ENCODE measurements at places on chromosomes 3 and 15. TPM values are rescaled to one million over a fixed set of nuclear protein-coding genes. Genes with fewer than 3 reads are reported as not detected.

GRCh38 chr3:126316031-126316461 is 41.2 kb downstream of the KLF15 start:
- no peaks in the 10 kb centered on the region for H3K36me3 ChIP-seq
- H3K27me3 ChIP-seq, result no peaks in the 10 kb centered on the region
- H3K27ac ChIP-seq, result peak overlapping the region; percentile 70
- peaks cover 13% of the 10 kb centered on the region for H3K4me1 ChIP-seq
- no peak for DNase-seq

- H3K36me3 ChIP-seq, result no peaks in the 10 kb centered on the region
- H3K4me1 ChIP-seq, result no peaks in the 10 kb centered on the region
- no peak overlapping the region for H3K4me3 ChIP-seq
These were observed 92.8 kb downstream of the PCSK6 start for GRCh38 chr15:101396484-101397261.

DNA sequence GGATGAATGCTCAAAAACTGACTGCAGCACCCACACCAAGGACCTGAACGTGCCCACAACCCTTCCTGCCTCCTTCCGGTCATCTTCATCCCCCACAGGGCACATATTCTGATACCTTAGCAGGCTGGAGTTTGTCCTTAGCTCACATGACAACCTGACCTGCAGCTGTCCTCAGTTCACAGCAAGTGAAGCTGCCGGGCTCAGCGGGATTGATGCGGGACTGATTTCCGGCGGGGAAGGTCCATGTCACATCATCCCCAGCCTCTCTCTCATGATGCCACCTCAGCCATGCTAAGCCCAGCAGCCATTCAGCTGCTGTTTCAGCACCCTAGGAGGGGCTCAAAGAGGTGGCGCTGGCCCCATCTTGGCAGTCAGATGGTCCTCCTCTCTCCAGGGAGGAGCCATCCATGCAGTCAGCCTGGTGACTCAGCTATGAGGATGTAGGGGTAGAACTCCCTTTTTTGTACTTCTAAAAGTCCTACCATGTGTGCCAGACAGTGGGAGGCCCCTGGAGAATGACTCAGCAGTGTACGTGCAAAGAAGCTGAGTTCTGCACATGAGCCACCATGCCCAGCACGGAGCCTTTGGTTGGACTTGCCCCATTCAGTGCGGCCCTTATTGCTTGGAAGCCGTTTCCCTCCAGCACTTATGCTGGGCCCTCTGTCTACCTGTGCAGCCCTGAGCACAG is 9.5 kb downstream of the CA12 start:
- H3K27me3 ChIP-seq, result no peaks in the 10 kb centered on the region
- H3K36me3 ChIP-seq, result no peaks in the 10 kb centered on the region
- H3K27ac ChIP-seq, result peak overlapping the region; percentile 72
- no peak overlapping the region for H3K4me3 ChIP-seq
- H3K4me1 ChIP-seq, result peaks cover 44% of the 10 kb centered on the region

GRCh38 chr15:83837945-83838571 is 184.1 kb downstream of the ADAMTSL3 start:
- DNase-seq, result peak; percentile 47
- H3K4me3 ChIP-seq, result no peak overlapping the region
- H3K27me3 ChIP-seq, result no peaks in the 10 kb centered on the region

- no peak overlapping the region for H3K27ac ChIP-seq
- peaks cover 3% of the 10 kb centered on the region for H3K4me1 ChIP-seq
- H3K4me3 ChIP-seq, result no peak overlapping the region
- no peak for DNase-seq
- no peaks in the 10 kb centered on the region for H3K36me3 ChIP-seq
These were observed 79.3 kb downstream of the CHSY1 start for GRCh38 chr15:101172501-101173071.

DNA sequence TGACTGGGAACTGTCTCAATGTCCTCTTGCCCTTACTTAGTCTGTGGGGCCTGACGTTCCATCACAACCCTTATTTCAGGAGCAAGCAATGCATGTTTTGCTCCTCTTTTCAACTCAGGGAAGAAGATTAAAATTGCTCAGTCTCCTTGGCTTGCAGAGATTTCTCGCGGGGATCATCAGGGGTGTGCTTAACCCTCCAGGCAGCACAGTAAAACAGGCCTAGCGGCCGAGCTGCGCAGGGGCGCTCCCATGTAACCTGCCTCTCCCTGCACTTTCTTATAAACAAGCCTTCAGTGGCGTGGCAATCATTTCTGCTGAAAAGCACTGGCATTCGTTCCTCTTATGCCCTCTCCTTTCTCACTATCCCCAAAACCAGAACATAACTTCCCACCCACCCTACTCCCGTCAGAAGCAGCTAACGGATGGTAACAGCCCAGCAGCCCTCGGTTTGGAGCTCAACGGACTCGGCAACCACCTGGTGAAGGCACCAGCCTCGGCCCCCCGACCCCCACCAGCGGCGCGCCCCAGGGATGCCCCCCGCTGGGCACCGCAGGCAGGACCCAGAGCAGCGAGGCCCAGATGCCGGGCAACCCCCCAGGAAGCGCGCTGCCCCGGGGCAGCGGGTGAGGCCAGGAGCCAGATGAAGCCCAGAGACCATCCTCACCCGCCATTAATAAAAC is 1.1 kb downstream of the MCF2L2 start:
- peaks cover 7% of the 10 kb centered on the region for H3K27me3 ChIP-seq
- H3K4me1 ChIP-seq, result no peaks in the 10 kb centered on the region
- H3K36me3 ChIP-seq, result no peaks in the 10 kb centered on the region
- H3K4me3 ChIP-seq, result no peak overlapping the region

- H3K27me3 ChIP-seq, result no peaks in the 10 kb centered on the region
- no peaks in the 10 kb centered on the region for H3K36me3 ChIP-seq
- peaks cover 29% of the 10 kb centered on the region for H3K4me1 ChIP-seq
These were observed 253.5 kb upstream of the ZPLD1 start for GRCh38 chr3:102181175-102181920.

DNA sequence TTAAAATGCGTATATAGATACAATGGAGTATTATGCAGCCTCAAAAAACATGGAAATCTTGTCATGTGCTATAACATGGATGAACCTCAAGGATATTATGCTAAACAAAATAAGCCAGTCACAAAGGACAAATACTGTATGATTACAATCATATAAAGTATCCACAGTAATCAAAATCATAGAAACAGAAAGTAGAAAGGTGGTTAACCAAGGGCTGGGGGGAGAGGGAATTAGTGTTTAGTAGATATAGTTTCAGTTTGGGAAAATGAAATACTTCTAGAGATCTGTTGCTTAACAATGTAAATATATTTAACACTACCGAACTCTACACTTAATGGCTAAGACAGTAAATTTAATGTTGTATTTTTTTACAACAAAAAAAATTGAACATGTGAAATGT is 9.0 kb downstream of the TOP2B start:
- no peak overlapping the region for H3K4me3 ChIP-seq
- no peaks in the 10 kb centered on the region for H3K27me3 ChIP-seq
- DNase-seq, result no peak

- DNase-seq, result peak; percentile 65
- H3K4me3 ChIP-seq, result no peak overlapping the region
- peaks cover 2% of the 10 kb centered on the region for H3K27me3 ChIP-seq
These were observed 48.8 kb upstream of the PLXNA1 start for GRCh38 chr3:126934031-126934531.

DNA sequence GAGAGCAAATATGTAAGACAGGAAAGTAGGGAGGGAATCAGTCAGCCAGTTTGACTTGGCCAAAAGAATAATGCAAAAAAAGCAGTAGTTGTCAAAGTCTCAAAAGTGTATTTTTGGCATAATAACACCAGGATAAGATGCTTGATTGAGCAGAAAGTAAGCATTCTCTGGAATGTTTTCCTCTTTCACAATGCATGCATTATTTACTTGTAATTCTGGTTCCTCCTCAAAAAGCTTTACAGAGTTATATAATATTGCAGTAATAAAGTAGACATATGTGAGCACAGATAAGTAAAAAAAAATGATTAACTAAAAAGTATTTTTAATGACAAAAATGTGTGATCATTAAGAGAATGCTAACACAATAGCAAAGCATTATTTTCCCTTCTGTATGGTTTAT is 285.9 kb upstream of the BCHE start:
- H3K4me3 ChIP-seq, result no peak overlapping the region
- no peaks in the 10 kb centered on the region for H3K36me3 ChIP-seq
- no peaks in the 10 kb centered on the region for H3K27me3 ChIP-seq
- DNase-seq, result peak; percentile 3
- no peak overlapping the region for H3K27ac ChIP-seq

- no peaks in the 10 kb centered on the region for H3K27me3 ChIP-seq
- H3K4me3 ChIP-seq, result no peak overlapping the region
- H3K4me1 ChIP-seq, result no peaks in the 10 kb centered on the region
These were observed 932.6 kb downstream of the EPHA3 start for GRCh38 chr3:90039994-90040393.

Gene GABRA5
- polyA plus RNA-seq, result not detected

Gene ERC2
- 0.92 TPM for polyA plus RNA-seq

Gene COX17
- 218 TPM for polyA plus RNA-seq

Gene PLXNA1
- polyA plus RNA-seq, result 5.3 TPM

Gene GRIP2
- polyA plus RNA-seq, result 3.2 TPM

Gene ISLR
- polyA plus RNA-seq, result 18.8 TPM

Gene NR2F2
- polyA plus RNA-seq, result 42.5 TPM

Gene ROBO1
- 2.1 TPM for polyA plus RNA-seq

All from kidney (tissue), 22 donors.